Activated T-helper 17 cell treated with anti-CD3 and anti-CD28 coated beads, Interleukin-2, amount 50 U/mL, for 72 hours (primary cell): ENCODE measurements at places on chromosomes 1 and 21.

DNA sequence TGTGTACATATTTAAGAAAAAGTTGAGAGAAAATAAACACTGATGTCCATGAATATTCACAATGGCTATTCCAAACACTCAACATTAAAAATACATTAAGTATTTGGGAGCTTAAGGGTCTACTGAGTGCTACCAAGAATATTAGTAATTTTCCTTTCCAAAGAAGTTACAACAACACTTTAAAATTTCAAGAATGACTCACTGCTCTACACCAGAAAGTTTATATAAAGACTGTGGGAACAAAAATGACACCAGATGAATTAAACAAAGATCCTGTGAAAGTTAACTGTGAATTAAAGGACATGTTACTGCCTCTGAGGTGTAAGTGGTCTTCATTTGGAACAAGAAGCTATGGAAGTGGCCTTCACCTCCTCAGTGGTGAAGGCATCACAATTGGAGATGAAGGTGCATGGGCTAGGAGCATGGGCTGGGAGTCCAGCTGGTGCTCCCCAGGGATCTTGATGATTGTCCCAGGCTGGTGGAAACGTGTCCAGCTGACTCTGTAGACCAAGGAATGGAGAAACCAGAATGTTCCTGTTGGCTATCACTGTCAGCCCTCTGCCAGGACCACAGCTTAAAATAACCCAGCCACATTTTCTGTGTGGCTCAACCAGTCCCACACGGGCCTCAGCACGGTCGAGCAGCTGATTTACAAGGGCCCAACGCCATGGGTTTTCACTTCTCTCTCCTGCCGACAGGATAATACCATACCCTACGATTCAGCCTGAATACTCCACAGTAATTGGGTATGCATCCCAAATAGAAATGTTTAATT lies 28.8 kb downstream of the TAF5L start:
- no peak for ATAC-seq

DNA sequence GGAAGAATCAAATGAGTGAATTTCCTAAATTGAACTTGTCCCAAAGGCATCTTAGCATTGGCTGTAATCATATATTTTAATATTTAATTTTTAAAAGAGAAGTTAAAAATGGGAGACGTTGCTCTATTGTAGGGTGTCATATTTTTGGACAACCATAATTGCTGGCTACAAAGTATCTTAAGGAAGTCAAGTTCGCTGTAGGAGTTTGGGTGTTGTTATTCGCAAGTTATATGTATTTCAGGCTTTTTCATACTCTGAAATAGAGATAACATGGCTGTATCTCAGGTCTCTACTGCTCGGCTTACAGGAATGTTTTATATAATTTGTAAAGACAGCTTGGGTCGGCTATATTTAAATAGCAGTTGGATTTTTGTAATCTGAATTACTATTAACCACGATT lies 852 bp downstream of the TMEM50A start:
- no peak for ATAC-seq

GRCh38 chr21:40282912-40283886 lies 416.0 kb downstream of the PCP4 start:
- ATAC-seq, result no peak

DNA sequence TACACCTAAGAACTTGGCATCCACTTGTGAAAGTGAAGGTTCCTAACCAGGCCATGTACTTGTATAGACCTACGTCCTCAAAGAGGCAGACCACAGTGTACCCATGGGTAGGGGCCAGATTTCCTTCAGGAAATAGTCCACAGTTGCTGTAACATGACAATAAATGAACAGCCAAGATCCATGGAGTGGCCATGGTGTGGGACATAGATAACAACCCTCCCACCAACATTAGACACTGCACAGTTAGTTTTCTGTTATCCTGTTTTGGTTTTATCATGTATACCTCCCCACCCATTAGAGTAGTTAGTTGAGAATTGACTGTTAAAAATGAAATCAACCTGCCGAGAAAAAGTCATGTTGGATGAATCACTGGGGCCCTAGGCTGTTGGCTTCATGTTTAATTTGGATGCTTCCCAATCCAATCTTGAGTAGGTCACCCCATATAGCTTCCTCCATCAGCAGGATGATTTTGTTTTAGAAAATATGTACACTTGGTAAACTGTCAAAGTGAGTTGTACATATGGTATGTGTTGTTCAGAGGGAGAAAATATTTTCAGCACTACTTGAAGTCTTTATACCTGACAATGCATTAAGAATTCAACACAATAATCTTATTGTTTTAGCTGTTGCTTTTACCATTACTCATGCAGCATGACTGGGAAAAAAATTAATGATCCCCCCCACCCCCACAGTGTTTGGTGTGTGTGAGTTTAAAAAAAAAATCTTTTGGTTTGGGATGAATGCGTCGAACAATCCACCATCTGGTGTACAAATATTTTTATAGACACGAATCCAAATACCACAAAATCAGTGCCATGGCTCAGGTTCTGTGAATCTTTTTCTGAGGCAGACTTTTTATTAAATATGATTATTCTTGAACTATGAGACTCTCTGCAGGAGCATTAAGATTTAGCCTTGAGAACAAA lies 88.3 kb upstream of the ARHGAP29 start:
- no peak for ATAC-seq

GRCh38 chr1:53137729-53138128 lies 4.7 kb downstream of the SLC1A7 start:
- ATAC-seq, result peak; percentile 28

DNA sequence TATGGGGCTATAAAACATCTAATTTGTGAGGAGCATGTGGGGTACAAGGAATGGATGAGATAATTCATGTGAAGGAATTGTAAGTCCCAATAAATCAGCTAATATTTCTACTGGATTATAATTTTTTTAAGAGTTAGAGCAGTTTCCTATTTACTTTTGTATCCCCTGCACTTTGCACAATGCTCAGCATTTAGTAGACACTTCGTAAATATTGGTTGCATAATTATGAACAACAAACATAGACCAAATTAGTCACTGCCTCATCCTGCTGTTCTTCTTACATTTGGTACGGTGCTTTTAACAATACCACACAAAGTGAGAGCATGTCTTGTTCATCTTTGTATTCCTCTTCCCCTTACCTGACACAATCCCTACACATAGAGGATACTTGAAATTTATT lies 27.1 kb upstream of the RRP15 start:
- ATAC-seq, result no peak

- ATAC-seq, result no peak
Observed at GRCh38 chr21:39715804-39716397, 29.1 kb upstream of the IGSF5 start.

- no peak for ATAC-seq
Observed at GRCh38 chr1:182121787-182122186, 60.3 kb upstream of the ZNF648 start.

GRCh38 chr1:117673405-117673804 lies 67.6 kb downstream of the TENT5C start:
- ATAC-seq, result peak; percentile 95

DNA sequence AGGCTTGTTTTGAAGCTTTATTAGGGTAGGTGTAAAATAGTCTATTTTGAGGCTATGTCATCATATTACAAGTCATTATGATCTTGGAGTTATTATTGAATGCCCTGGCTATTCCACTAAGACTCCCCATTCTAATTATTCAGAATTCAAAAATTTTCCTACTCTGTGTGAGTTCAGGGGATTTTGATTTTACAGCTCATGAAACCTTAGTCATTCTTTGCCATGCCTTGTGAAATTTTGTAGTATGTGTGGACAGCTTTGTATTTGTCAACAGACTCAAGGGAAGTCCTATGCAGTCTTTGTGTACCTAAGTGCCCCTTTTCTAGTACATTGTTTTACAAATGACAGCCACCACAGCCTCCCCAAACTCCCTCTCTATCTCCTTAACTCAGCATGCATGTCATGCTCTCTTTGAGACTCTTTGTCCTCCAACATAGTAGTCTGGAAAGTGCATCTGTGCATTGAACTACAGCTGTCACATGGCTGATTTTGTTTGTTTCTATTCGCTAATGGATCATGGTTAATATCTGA lies 28.0 kb downstream of the CD1D start:
- ATAC-seq, result no peak
